ENCODE measurements at places on chromosomes 12 and 14.

- no peak for DNase-seq
Measured at GRCh38 chr12:30448038-30448437, 247.6 kb downstream of the IPO8 start.

DNA sequence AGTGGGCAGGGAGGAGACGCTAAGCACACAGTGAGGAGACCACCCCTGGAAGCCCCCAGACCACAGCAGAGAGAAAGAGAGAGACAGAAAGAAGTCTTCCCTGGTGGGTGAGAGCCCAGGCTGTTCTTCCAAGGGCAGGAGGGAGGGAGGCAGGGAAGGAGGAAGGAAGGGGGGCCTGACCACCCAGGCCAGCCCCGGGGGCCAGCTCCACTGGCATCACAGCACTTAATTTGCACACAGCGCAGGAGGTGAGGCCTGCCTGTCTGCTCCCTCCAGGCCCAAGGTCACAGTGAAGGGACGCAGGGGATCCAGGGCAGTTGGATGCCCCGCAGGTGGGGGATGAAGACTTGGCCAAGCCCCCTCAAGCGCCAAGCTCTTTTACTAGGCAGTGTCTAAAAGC, 141.9 kb upstream of the C14orf180 start:
- DNase-seq = no peak

DNA sequence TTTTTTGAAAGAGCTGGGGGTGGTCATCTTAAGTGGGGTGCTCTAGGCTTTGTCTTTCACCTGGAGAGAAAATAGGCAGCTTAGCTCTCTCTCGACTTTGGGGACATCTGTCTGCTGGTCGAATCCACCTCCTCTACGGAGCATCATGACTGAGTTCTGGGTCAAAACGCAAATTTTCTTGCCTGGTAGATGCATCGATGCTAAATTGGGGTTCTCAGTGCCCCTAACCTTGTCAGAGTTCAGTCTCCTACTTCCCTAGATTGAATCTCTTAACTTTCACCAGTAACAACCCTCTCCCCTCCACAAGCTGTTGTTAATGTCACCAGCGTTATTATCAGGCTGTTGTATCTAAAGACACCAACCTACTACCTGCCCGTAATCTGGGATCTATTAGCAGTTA, 682 bp downstream of the FLRT2 start:
- DNase-seq = no peak

DNA sequence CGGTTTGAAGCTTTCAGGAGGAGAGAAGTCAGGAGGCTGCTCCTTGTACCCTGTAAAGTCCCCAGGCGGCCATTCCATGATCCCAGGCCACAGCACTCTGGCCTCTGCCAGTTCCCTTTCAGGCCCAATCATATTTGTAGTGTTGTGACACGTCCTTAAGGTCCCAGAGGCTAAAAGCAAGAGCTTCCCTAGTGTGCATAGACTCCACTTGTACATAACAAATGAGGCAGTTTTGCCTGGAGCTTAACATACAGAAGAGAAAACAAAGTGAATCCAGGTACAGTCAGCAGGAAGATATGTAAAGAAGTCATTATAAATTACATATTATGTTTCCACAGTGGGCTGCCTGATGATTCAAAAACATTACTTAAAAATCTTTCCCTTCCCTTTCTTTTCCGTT, 81.1 kb upstream of the RPH3A start:
- no peak for DNase-seq

DNA sequence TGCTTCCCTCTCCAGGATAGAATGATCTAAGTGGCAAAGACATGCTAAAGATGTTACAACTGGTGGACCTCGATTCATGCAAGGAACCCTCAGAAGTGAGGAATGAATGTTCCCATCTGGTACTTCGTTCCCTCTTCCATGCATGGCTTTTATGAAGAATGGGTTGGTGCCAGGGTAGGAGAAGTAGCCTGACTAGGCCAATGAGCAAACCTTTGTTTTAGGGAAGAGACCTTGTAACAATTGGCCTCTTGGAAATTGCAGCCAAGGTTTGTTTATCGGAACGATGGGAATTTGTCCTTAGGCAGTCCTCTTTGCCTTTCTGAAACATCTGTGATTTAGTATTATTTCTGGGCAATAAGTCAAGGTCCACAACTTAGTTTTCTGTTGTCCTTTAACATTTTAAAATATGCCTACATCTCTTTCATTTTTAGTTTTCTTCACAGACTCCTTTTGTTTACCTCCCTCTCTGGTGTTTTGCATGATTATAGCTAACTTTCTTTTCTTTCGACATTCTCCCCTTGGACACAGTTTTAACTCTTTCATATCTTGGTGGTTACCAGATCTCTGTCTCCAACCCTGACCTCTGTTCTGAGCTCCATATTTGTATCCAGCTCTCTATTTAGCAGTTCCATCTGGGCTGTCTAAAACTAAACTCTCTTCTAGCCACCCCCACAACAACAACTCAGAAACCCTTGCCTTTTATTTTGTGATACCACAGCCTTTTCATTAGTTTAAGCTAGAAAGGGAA, 70.0 kb downstream of the DIP2B start:
- no peak for DNase-seq

GRCh38 chr12:204261-204678, 9.7 kb downstream of the SLC6A12 start:
- DNase-seq = no peak

- DNase-seq = no peak
Measured at GRCh38 chr12:112333019-112333418, 49.2 kb downstream of the HECTD4 start.

- DNase-seq = no peak
Measured at GRCh38 chr14:95811813-95812212, 64.8 kb upstream of the TUNAR start.

- DNase-seq = no peak
Measured at GRCh38 chr12:11228296-11228879, 41.1 kb downstream of the PRB3 start.

DNA sequence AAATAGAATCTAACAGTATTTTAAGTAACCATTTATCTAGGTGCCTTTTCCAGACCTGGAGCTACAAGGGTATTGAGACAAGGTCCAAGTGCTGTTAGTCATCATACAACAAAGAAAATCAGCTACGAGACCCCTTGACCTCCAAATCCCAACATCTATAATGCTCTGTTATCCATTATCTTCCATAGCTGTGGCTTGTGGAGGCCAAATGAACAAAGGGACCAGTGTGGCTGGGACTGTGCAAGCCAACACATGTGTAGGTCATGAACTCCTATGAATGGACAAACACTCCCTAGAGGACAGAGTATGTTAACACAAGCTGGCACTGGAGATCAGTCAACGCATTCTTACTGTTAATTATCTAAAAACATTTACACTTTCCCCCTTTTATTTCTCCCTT, 374.5 kb downstream of the EMP1 start:
- DNase-seq = no peak

DNA sequence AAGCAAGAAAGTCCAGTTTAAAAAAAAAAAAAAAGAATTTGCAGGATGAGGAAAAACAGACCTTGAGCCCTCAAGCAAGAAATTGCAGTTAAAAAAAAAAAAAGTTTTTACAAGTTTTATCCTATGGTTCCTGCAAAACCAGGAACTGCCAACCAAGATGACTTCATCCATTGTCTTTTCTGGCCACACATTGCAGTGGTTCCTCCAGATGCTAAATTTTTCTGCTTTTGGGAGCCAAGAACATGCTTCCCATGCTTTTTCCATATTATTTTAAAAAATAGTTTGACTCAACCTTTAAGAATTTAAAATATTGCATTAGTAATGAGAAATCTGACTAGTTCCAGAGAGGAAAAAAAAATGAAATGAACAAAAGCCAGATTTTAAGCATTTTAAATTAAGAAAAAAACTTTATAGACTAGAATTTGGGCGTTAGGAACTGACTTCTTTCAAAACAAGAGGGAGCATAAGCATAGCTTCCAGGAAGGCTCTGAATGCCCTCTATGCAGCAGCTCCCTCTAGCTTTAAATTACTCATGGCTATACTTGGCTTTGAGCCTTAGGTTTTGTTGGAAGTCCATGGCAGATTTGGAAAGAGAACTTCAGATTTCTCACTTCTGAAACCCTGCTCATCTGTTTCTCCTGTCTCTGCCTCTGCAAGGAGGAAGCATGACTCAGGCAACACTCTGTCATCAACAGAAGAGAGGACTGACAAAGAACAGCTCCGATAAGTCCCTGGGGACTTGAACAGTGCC, 124.5 kb downstream of the GPR65 start:
- no peak for DNase-seq

GRCh38 chr12:26704214-26704613, 128.8 kb downstream of the ITPR2 start:
- no peak for DNase-seq

DNA sequence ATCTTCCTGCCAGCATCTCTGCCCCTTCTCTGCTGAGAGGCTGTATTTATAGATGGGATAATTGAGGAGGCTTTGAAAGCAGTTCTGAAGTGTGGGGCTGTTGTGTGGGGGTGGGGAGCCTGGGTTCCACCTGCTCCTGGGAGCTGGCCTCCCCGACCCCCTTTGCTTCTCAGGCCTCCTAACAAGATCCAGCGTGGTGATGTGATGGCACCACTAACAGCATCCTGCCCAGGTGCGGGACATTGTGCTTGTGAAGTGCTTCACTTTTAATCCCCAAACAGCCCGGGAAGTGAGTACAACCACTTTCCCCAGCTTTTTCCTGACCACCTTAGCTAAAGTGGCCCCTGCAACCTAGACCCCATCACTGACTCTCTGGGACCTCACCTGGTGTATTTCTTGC, 95.1 kb upstream of the NRXN3 start:
- DNase-seq = no peak

DNA sequence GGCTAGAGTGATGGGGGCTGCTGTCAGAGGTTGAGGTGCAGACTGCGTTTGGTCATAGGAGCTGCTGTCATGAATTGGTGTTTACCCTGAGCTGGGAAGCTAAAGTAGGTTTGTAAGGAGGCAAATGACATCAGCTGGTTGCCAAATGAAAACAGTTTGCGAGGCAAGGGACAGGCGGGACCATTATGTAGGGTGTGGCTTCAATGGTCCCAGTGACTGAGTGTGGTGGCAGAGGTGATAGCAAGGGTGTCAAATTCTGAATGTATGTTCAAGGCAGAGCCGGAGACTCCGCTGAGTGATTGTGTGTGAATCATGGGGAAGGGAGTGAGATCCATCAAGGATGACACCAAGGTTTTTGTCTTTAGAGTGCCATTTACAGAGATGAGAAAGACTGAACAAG, 359.5 kb downstream of the VRK1 start:
- DNase-seq = no peak

DNA sequence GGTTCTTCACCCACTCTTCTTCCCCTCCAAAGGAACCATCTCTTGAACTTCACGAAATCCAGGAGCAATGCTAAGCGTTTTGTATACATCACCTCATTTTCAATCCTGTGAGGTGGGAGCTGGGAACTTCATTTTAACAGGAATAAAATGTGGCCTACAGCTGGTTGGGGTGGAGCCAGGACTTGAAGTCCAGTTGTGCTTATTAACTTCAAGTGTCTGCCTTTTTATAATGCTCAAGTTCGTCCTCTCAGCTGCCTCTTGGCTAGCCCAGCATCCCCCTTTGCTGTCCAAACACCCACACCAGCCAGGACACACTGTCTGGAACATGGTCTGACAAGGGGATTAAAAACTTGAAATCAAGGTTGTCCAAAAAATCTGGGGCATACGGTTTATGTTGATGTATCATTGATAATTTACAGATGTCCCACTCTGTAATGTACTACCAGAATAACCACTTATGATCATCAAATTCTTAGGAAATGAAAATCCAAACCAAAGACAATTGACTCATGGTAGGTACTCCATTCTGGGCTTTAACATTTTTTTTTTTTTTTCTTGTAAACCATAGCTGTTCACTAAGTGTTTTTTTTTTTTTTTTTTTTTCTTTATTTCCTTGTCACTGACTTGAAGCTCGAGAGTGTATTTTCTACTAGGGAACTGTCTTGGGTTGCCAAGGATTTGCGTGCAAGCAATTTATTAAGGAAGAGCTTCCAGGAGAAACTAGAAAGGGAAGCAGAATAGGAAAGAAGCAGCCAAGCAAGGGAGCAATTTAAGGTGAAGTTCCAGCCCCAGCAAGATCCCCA, 252.3 kb downstream of the EFCAB11 start:
- no peak for DNase-seq

- no peak for DNase-seq
Measured at GRCh38 chr12:122855071-122855829, 20.0 kb downstream of the HIP1R start.

- DNase-seq = no peak
Measured at GRCh38 chr12:92876496-92876895, 52.6 kb downstream of the EEA1 start.

DNA sequence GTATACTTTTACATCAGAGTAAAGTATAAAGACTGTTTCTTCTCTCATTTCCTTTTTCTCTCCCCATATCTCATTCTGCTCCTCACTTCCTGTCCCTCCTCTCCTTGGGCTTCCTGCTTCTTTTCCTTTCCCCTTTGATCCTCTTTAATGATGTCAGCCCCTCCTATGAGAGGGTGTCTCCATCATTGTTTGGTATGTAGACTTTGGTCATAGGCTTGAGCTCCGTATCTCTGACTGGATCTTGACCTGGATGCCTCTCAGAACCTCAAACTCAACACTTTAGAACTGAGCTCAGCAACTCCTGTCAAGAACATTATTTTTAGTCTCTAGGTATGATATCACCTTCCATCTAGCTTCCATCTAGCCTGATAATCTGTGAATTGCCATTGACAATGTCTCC, 50.3 kb downstream of the AKAP6 start:
- DNase-seq = no peak

DNA sequence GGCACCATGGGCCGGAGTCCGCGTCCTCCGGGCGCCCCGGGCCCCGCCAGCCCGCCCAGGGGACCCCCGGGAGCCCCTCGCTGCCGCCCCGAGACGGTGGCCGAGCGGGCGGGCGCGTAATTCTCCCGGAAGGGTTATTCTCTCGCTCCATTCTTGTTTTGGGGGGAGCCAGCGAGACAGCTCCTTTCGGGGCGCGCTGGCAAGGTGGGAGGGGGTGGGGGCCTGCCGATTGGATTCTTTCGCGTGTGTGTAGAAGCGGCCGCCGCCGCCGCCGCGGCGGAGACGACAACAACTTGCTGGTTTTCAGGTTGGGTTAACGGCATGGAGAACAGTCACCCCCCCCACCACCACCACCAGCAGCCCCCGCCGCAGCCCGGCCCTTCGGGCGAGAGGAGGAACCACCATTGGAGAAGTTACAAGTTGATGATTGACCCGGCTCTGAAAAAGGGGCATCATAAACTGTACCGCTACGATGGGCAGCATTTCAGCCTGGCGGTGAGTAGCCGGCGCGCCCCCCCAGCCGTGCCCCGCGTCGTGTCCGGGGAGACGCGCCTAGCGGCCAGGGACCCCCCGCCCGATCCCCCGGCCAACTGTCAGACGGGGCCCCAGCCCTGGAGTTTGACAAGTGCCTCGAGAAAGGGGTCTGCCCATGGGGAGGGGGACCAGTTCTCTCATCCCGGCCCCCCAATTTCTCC, 755 bp downstream of the SETD1B start:
- DNase-seq = no peak

- DNase-seq = no peak
Measured at GRCh38 chr12:41624571-41624970, 436.5 kb downstream of the PDZRN4 start.

DNA sequence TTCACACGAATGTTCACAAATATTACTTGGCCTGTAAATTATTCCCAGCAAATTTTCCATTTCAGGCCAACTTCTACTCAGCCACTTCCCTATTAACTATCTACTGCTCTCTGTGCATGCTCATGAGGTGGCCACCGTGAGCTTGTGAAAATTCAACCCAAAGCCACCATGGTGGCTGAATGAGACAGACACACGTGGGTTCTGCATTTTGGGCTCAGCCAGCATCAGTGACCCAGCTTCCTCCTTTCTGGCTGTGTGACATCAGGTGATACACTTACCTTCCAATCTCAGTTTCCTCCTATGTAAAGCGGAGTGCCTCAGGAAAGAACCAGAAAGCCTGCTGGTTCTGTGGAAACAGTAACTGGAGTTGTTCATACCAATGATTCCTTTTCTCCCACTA, 175.8 kb downstream of the FOXN3 start:
- no peak for DNase-seq

- no peak for DNase-seq
Measured at GRCh38 chr12:109288571-109288970, 20.5 kb downstream of the FOXN4 start.

All from stimulated activated CD8-positive, alpha-beta memory T cell treated with anti-CD3 and anti-CD28 coated beads, Interleukin-4, amount 100 ng/mL, for 1 hour (primary cell).